T-helper 17 cell (primary cell): ENCODE measurements at places on chromosomes 7 and 10. TPM values are rescaled to one million over a fixed set of nuclear protein-coding genes. Genes with fewer than 3 reads are reported as not detected.

GRCh38 chr10:114087255-114087654 is 43.6 kb downstream of the ADRB1 start:
- H3K4me3 ChIP-seq, result no peak overlapping the region
- H3K27ac ChIP-seq, result no peak overlapping the region
- peaks cover 2% of the 10 kb centered on the region for H3K4me1 ChIP-seq

DNA sequence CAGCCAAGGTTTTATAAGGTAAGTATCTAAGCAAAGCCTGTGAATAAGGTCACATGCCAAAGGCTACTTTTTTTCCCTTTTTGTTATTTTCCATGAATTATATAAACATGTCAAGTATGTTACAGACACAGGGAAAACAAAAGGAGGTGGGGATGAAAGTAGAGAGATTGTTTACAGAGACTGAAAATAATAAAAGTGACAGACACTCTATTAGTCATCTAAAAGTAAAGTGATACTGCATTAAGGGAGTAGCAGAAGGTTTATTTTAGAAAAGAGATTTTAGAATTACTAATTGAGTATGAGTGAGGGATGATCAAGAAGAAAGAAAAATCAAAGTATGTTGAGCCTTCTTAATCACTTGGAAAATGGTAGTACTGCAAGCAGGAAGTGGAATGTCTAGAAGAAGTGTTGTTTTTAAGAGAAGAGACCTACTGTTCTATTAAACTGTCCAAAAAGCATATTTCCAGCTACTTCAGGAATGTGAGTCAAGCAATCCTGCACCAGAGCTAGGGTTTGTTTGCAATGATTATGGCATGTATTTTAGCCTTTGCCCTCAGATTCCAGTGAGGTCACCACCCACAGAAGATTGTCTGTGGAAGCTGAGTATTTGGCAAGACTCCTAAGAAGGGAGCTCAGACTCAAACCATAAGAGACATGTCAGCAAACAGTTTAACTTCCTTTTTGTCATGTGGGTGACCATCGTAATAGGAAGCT is 177.9 kb upstream of the PLXDC2 start:
- H3K27ac ChIP-seq, result no peak overlapping the region
- H3K36me3 ChIP-seq, result no peaks in the 10 kb centered on the region
- H3K27me3 ChIP-seq, result no peaks in the 10 kb centered on the region
- peaks cover 2% of the 10 kb centered on the region for H3K4me1 ChIP-seq
- H3K4me3 ChIP-seq, result no peak overlapping the region

GRCh38 chr10:24703700-24704099 is 20.0 kb downstream of the ARHGAP21 start:
- H3K4me1 ChIP-seq, result peaks cover 10% of the 10 kb centered on the region
- no peak overlapping the region for H3K27ac ChIP-seq
- H3K27me3 ChIP-seq, result no peaks in the 10 kb centered on the region
- H3K36me3 ChIP-seq, result peaks cover 3% of the 10 kb centered on the region

DNA sequence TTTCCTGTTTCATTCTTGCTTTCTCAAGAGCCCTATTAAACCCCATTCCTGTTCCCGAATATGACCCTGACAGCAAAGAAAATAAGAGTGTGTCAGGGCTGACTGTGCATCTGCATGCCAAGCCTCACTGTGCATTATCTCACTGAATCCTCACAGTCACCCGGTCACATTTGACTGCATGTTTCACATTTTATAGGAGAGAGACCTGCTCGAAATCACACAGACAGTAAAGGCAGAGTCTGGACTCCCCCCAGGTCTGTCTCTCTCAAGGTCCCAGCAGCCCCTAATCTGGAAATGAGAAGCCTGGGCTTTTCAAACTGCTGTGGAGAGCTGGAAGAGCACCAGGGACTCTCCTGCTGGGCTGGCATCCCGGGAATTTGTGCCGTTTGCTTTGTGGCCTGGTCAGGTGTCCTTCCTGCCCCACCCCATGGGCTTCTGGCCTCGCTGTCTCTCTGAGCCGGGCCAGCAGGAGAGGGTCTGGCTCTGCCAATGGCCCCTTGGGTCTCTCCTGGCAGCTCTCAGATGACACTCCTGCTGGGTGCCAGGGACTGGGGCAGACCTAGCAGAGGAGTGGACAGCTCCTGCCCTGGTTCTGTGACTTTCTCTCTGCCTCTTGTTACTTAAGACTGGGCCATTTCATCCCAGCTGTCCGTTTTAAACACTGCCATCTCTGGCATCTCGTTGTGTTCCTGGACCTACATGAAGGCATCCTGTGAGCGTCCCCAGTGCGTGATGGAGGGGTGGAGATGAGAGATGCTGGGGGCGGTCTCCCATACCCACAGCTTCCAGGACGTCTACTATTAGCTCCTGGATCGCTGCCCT is 173.6 kb downstream of the ARHGAP12 start:
- no peaks in the 10 kb centered on the region for H3K27me3 ChIP-seq
- no peak overlapping the region for H3K27ac ChIP-seq
- H3K36me3 ChIP-seq, result no peaks in the 10 kb centered on the region
- H3K4me3 ChIP-seq, result no peak overlapping the region

- no peaks in the 10 kb centered on the region for H3K36me3 ChIP-seq
- peaks cover 46% of the 10 kb centered on the region for H3K27me3 ChIP-seq
- DNase-seq, result no peak
- peaks cover 4% of the 10 kb centered on the region for H3K4me1 ChIP-seq
- H3K4me3 ChIP-seq, result no peak overlapping the region
Observed at GRCh38 chr10:21297603-21298383, 227.7 kb downstream of the SKIDA1 start.

GRCh38 chr7:79282070-79282694 is 171.3 kb downstream of the MAGI2 start:
- H3K4me1 ChIP-seq, result no peaks in the 10 kb centered on the region
- H3K4me3 ChIP-seq, result no peak overlapping the region
- DNase-seq, result no peak
- H3K27ac ChIP-seq, result no peak overlapping the region
- H3K27me3 ChIP-seq, result no peaks in the 10 kb centered on the region
- no peaks in the 10 kb centered on the region for H3K36me3 ChIP-seq

- no peak overlapping the region for H3K27ac ChIP-seq
- H3K27me3 ChIP-seq, result peaks cover 46% of the 10 kb centered on the region
- no peak for DNase-seq
Observed at GRCh38 chr7:150848111-150848510, 4.2 kb upstream of the AOC1 start.

DNA sequence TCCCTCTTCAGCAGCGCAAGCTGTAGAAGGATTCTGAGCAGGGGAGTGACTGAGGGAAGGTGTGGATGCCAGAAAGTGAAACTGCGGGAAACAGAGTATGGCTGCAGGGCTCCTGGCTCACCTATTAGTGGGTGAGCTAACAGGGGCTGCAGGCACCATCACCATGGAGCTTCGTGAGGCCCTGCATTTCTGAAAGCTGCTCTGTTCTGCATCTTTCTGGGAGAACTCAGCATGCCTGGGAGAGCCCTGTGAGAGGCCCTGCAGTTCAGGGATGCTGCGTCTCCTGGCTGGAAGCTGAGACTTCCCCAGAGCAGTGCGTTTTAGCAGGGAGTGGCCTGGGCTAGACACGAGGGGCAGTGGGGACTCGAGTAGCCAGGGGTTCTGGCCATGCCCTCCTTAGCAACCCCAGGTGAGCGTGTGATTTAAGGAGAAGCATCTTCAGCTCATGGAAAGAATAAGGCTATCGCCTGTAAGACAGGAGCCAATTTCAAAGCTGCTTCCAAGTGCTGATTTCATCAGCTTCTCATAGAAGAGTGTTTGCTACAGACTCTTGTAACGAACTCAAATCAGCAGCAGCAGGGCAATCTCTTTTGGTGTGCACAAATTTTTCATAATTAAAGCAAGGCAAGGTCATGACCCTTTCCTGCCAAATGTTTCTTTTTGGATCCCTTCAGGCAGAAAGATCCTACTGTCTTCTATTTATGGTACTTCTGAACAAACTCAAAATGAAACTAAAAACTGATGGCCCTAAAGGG is 293.6 kb upstream of the ZNF32 start:
- peak overlapping the region; percentile 32 for H3K27ac ChIP-seq
- H3K4me1 ChIP-seq, result peaks cover 23% of the 10 kb centered on the region
- no peak for DNase-seq
- no peak overlapping the region for H3K4me3 ChIP-seq

DNA sequence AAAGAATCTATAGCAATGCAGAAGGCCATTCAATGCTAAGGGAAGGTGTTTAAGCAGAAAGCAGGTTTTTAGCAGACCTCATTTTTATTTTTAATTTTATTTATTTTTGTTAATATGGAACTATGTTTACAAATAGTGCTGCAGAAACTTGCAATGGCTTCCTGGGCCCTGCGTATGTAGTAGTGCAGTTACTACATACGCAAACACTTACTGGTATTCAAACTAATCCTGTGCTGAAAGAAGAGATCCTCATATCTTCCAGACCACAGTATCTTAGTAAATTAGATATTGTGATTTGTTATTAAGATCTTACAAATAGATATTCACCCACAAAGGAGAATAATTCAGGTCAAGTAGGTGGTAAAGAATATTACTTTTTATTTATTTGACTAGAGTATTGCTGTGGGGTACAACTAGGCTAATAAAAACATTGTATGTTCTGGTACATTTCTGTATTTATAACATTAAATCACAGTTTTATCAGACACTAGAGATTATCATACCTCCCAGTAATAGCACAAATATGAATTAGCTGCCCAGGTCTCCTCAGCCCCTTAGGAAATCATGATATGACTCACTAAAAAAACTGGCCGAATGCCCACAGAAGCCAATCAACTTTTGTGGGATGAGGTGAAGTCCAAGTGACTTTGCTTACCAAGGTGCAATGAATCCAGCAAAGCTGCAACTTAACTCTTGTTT is 57.6 kb downstream of the RNLS start:
- no peaks in the 10 kb centered on the region for H3K27me3 ChIP-seq
- peaks cover 2% of the 10 kb centered on the region for H3K36me3 ChIP-seq
- H3K4me3 ChIP-seq, result no peak overlapping the region
- peaks cover 5% of the 10 kb centered on the region for H3K4me1 ChIP-seq
- no peak for DNase-seq

GRCh38 chr7:34163956-34164355 is 258.6 kb downstream of the BMPER start:
- no peak for DNase-seq
- H3K36me3 ChIP-seq, result no peaks in the 10 kb centered on the region
- H3K27ac ChIP-seq, result no peak overlapping the region

- H3K27ac ChIP-seq, result peak overlapping the region; percentile 90
- no peak overlapping the region for H3K4me3 ChIP-seq
- peaks cover 29% of the 10 kb centered on the region for H3K4me1 ChIP-seq
- no peaks in the 10 kb centered on the region for H3K27me3 ChIP-seq
Observed at GRCh38 chr10:119521443-119522204, 20.9 kb downstream of the RGS10 start.

GRCh38 chr7:36967387-36967786 is 243.1 kb upstream of the AOAH start:
- no peaks in the 10 kb centered on the region for H3K27me3 ChIP-seq
- peaks cover 28% of the 10 kb centered on the region for H3K4me1 ChIP-seq
- no peak overlapping the region for H3K27ac ChIP-seq

GRCh38 chr7:115674467-115675024 is 356.0 kb downstream of the TFEC start:
- H3K36me3 ChIP-seq, result peaks cover 2% of the 10 kb centered on the region
- H3K4me3 ChIP-seq, result no peak overlapping the region
- peaks cover 2% of the 10 kb centered on the region for H3K27me3 ChIP-seq

DNA sequence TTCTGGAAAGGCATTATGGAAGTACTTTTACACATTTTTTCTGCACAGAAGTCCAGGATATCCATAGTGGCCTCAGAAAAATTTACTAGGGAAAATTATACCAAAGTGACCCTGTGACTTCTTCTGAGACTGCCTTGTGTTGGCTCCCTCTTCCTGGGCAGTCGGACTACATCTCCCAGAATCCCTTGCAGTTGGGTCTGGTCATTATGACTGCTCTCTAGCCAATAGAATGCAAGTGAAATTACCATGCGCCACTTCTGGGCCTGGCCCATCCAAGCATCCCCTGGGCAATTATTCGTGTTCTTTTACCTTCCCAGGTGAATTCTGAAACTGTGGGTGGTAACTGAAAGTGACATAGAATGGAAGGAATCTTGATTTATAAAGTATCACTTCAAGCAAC is 430.9 kb downstream of the ACTR3B start:
- no peak for DNase-seq
- H3K4me3 ChIP-seq, result no peak overlapping the region
- H3K36me3 ChIP-seq, result no peaks in the 10 kb centered on the region
- H3K4me1 ChIP-seq, result no peaks in the 10 kb centered on the region
- no peak overlapping the region for H3K27ac ChIP-seq
- no peaks in the 10 kb centered on the region for H3K27me3 ChIP-seq

GRCh38 chr7:94906065-94906851 is 1.1 kb upstream of the PPP1R9A start:
- H3K4me1 ChIP-seq, result peaks cover 5% of the 10 kb centered on the region
- peaks cover 46% of the 10 kb centered on the region for H3K27me3 ChIP-seq
- H3K36me3 ChIP-seq, result no peaks in the 10 kb centered on the region
- no peak for DNase-seq
- H3K27ac ChIP-seq, result no peak overlapping the region
- H3K4me3 ChIP-seq, result no peak overlapping the region

DNA sequence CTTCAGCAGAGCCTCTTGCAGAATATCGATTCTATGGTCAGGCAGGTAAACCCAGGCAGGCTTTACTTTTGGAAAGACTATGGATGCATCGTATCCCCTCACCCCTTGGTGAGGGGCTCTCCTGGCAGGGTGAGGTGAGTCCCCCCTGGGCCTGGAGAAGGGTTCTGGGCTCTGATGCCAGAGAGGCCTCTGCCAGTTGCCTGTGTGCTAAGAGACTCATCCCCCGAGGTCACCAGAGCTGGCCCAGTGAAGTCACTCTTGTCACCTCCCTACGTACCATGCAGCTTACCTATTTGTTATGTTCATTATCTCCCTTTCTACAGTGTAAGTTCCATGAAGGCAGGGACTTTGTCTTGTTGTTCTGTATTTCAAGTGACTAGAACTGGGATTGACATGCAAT is 51.3 kb downstream of the TSPAN15 start:
- no peak for DNase-seq
- peaks cover 45% of the 10 kb centered on the region for H3K4me1 ChIP-seq
- H3K27me3 ChIP-seq, result no peaks in the 10 kb centered on the region

DNA sequence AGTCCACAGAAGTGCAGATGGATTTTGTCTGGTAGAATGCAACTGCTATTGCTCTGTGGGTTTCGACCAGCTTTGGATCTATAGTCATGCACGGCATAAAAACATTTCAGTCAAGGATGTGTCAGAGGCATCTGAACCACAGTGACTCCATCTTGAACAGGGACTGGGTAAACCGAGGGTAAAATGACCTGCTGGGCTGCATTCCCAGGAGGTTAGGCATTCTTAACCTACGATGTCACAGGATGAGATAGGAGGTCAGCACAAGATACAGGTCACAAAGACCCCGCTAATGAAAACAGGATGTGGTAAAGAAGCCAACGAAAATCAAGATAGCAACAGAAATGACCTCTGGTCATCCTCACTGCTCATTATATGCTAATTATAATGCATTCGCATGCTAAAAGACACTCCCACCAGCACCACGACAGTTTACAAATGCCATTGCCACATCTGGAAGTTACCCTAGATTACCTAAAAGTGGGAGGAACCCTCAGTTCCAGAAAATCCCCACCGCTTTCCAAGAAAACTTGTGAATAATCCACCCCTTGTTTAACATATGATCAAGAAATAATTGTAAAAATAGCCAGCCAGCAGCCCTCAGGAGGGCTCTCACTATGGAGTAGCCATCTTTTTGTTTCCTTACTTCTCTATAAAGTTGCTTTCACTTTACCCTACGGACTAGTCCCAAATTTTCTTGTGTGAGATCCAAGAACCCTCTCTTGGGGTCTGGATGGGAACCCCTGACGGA is 50.7 kb upstream of the CPXM2 start:
- no peak for DNase-seq
- no peaks in the 10 kb centered on the region for H3K36me3 ChIP-seq
- no peak overlapping the region for H3K27ac ChIP-seq
- H3K27me3 ChIP-seq, result peaks cover 23% of the 10 kb centered on the region
- H3K4me1 ChIP-seq, result peaks cover 2% of the 10 kb centered on the region

ABCC2 gene
- 3.2 TPM for total RNA-seq

GJD4 gene
- 0.22 TPM for total RNA-seq

CCDC146 gene
- 8.5 TPM for total RNA-seq

MRM2 gene
- total RNA-seq, result 4.2 TPM
